Stimulated activated CD8-positive, alpha-beta memory T cell treated with anti-CD3 and anti-CD28 coated beads, Interleukin-7, amount 100 ng/mL, for 24 hours (primary cell): ENCODE measurements at places on chromosomes 7 and 10.

DNA sequence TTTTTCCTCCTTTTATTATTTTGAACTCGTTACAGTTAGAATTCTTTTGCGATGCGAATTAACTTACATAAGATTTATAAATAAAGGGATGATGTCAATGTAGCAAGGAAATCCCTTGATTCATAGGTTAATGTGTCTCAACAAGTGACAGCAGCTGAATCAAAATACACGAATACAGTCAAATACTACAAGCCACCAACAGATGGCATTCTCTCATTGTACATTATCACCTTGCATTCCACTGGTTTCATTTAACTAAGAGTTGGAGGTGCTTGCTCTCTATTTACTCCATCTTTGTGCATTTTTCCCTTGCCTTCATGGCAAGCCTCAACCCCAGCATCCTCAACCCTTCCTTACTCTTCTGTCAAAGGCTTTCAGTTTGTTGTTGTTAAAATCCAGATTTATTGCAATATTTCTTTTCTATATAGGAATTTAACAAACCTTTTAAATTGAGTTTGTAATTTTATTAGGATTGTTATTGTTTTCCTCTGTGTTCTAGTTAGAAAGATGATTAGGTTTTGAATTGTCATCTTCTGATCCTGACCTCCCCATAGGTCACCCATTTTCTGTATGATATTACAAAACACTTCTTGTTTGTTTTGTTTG is 78.3 kb downstream of the SLC25A40 start:
- DNase-seq: no peak

- no peak for DNase-seq
Observed at GRCh38 chr10:70087616-70088307, 35.1 kb downstream of the MACROH2A2 start.

DNA sequence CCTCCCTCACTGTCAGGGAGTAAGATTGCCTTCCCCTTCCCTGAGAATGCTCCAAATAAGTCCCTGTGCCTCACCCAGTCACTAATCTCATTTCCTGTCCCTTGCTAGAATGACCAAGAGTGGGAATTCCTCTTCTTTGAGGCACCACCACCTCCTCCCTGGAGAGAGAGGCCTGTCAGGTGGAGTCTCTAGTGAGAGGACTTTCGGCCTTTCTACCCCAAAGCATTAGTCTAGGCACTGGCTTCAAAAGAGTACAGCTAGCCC is 145.0 kb downstream of the PTPN20 start:
- DNase-seq: no peak

GRCh38 chr10:59905066-59905730 is 1.2 kb downstream of the CCDC6 start:
- no peak for DNase-seq

DNA sequence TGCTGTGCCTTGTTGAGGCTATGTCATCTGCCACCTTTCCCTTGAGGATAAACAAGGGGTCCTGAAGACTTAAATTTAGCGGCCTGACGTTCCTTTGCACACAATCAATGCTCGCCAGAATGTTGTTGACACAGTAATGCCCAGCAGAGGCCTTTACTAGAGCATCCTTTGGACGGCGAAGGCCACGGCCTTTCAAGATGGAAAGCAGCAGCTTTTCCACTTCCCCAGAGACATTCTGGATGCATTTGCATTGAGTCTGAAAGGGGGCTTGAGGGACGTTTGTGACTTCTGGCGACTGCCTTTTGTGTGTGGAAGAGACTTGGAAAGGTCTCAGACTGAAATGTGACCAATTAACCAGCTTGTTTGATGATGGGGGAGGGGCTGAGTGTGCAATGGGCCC is 52.5 kb downstream of the VWA2 start:
- DNase-seq: no peak

- DNase-seq: no peak
Observed at GRCh38 chr7:30922596-30922995, 10.9 kb downstream of the AQP1 start.
